Karpas-422 (cell line): ENCODE measurements at places on chromosomes 5 and 9.

DNA sequence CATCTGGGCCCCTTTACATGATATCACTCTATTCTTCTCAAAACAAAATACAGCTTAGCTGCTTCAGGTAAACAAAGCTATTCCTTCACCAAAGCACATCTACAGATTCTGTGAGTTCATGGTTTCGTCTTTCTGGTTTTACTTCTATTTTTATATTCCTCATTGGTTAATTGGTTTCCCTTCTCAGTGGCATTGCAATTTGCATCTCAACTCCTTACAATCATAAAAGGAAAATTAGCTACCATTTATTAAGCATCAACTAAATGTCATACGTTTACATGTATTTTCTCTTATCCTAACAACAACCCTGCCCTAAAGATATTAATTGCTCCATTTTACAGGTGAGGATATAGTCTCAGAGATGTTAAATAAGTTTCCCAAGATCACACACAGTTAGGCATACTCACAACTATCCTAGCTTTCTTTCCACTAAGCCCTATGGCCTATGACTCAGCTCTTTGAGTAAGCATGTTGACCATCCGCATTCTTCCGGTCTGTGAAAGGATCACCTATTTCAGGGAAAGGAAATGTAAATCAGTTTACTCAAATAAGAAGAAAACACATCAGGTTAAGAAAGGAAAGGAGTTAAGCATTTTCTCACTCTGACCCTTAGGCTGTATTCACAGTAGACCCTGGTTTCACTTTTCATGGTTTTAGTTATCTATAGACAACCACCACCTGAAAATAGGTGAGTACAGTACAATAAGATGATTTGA is 146.1 kb downstream of the CAAP1 start:
- no peak for DNase-seq

- DNase-seq = no peak
Measured at GRCh38 chr5:74294231-74294705, 346.3 kb downstream of the ENC1 start.

- no peak for DNase-seq
Measured at GRCh38 chr9:94984891-94985476, 258.5 kb downstream of the AOPEP start.

DNA sequence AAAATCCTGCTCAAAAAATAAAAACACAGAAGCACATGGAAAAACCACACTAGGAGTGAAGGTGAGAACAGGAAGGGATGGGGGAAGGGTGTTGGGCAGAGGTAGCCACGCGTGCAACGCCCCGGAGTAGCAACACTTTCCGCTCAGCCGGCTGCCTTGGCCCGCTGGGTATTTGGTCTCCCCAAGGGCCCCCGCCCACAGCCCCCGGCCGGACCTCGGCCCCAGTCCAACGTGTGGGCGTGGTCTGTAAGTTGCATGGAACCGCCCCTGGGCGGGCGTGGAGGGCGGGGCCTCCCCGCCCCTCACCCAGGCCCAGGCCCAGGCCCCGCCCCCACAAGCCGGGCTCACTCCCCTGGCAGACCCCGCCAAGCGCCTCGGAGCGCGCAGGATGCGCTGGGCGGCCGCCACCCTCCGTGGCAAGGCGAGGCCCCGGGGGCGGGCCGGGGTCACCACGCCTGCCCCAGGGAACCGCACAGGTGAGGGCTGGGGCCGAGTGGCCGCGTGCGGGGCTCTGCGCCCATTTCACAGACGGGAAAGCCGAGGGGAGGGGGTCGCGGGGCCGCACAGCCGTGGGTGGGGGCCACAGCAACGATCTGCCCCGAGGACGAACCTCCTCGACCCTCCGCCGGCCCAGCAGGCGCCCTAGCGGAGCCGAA is at the start of gene SUSD3:
TSS of gene SUSD3 (plus strand) at position 347 of the 656 bp plus-strand sequence. CDS start at position 389, 42 bp downstream.
- peak; percentile 87 for DNase-seq
